ENCODE measurements at places on chromosomes 2 and 18.

GRCh38 chr2:160278879-160279177 is 78.8 kb upstream of the ITGB6 start:
- DNase-seq: no peak

DNA sequence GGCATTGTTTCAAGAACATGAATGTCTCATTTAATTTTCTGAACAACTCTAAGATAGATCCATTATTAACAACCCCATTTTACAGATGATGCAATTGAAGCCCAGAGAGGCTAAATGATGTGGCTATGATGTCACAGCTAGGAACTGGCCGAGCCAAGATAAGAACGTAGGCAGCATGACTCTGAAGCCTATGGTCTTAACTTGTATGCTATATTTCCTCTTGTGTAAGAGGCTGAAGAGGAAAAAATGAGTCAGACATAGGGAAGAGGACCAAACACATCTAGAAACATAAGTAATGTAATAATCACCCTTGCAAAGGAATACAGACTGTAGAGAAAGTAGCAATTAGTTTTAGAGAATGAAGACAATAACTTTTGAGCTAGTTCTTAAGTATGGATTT is 416.8 kb downstream of the FIGN start:
- no peak for DNase-seq

DNA sequence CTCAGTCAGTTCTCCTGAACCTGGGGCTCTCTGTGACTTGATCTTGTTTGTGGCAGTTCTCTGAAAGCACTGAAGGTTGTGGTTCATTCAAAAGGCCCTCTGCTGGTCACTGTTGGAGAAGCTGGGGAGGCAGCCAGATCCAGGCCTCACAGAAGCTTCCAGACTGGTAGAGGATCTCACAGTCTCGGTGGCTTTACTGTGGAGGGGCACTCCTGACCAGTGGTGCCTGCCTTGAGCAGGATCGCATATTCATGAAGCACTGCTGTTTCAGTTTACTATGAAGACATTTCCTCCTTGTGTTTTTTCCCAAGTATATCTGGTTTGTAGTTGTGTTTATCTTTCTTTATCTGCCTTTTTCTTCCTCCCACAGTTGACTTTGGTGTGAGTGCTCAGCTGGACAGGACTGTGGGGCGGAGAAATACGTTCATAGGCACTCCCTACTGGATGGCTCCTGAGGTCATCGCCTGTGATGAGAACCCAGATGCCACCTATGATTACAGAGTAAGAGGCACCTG is 133.9 kb downstream of the MAP4K4 start:
- no peak for DNase-seq

DNA sequence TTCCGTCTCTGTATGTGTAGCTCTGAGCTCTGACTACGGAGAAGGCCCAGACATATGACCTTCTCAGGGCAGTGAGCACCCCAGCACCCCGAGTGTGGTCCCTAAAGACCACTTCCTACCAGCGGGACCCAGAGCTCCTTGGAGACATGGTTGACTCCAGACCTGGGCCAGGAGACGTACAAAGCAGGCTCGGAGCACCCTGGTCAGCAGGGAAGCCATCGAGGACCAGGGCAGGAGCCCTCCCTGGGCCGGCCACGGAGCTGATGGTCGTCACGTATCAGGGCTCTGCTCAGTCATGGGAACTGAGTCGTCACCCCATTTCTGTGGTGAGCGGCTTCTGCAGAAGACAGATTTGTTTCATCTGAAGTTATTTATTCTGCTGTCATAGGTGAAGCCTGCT is 12.8 kb upstream of the NEU4 start:
- DNase-seq: no peak

- DNase-seq: no peak
These were observed 95.3 kb upstream of the ASB18 start for GRCh38 chr2:236359426-236360045.

- DNase-seq: no peak
These were observed 28.1 kb downstream of the PIK3C3 start for GRCh38 chr18:41982942-41983660.

GRCh38 chr2:65576861-65577601 is 144.6 kb upstream of the SPRED2 start:
- peak; percentile 90 for DNase-seq

DNA sequence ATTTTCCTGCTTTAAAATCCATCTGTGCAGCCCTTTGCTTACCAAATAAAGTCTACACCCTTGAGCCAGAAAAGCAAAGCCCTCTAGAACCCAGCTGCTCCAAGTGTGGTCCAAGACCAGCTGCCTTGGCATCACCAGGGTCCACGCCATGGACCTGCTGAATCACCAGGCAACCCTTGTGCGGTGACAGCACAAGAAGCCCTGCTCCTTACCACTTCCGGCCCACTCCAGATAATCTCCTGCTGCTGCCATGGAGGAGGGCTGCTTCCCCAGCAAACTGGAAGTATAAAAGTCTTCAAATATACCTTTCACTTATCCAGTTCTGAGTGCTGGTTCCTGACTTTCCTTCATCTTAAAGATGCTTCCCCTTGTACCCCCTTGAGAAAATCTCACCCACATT is 106.0 kb upstream of the PKDCC start:
- no peak for DNase-seq

DNA sequence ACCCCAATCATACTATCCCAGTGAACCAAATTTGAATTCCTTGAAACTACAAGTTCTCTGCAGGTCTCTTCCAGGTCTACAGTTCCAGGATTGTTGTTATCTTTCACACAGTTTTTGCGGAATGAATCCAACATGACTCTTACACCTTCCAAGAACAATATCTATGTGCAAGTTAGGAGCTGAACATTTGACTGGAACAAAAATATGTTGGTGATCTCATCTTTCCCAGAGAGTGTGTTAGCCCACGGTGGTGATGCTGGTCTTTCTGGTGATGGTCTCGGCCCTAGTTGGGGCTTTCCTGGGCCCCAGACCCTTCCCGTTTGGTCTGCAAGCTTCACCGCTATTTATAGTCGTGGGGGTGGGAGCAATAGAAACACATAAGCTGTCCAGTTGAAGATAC is 173.7 kb downstream of the TPGS2 start:
- DNase-seq: no peak

- DNase-seq: no peak
These were observed 6.1 kb downstream of the SOS1 start for GRCh38 chr2:39114771-39115170.

DNA sequence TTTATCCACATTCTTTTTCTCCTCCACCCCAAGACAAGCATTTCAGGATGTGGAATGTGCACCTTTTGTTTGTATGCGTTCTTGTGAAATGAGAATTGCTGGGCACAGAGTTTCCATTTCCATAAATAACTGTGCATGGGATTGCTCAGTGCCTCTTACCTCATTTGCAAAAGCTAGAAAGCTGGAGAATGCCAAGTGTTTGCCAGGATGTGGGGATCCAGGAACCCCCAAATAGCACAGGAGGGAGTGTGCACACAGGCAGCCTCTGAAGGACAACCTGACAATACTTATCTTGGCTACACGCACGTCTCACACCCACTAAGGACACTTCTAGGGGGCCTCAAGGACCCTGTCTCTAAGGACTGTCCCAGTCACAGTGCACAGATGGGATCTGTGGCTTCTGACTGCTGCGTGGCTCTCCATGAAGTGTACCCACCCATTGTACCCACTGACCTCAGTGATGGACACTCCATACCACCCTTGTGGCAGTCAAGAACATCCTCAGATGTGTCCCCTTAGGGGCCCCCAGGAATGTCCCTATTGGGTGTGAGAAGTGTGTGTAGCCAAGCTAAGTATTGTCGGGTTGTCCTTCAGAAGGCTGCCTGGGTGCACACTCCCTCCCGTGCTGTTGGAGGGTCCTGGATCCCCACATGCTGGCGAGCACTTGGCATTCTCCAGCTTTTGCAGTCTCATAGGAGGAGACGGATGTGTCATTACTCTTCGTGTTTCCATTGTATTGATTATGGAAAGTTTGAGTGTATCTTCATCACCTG is 38.4 kb downstream of the CAPN13 start:
- no peak for DNase-seq

DNA sequence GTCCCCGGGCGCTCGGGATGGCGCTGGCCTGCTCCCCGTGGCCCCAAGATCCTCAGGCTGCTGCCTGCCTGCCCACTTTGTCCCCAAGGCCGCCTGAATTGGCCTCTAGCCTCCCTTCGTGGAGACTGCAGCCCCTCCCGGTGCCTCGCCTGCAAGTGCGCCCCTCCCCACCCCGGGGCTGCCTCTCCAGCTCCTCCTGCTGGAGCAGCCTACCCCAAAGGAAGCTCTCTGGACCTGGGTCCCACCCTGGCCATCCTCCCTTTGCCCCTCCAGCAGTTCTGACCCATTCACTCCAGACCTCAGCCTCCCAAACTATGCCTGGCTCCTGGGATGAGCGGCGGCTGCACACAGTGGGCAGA is 6.2 kb downstream of the ESPNL start:
- DNase-seq: no peak

GRCh38 chr2:151241224-151241623 is 20.4 kb downstream of the RBM43 start:
- DNase-seq: no peak

DNA sequence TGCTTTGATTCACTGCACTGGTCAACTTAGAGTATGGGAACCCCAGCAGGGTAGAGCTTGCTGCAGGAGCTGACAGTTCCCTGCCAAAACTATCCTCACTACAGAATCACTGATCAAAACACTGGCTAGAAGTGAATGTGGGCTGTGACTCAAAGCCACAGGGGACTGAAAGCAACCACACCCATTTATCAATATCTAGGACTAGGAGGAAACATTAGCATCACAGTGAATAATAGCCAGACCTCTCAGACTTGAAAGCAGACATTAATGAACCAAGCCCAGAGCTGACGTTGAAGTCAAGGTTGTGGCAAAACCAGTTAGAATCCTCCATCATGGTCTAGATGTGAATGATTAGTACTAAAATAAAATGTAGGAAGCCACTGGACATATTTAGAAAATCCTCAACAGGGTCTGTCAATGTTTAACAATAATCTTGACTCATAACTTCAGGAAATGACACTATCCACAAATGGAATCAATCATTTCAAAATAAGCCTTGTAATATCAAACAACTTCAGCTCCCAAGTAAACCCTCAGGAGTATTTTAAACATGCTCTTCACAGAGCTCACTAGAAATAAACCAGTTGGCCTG is 131.4 kb downstream of the CDH20 start:
- DNase-seq: peak; percentile 17

DNA sequence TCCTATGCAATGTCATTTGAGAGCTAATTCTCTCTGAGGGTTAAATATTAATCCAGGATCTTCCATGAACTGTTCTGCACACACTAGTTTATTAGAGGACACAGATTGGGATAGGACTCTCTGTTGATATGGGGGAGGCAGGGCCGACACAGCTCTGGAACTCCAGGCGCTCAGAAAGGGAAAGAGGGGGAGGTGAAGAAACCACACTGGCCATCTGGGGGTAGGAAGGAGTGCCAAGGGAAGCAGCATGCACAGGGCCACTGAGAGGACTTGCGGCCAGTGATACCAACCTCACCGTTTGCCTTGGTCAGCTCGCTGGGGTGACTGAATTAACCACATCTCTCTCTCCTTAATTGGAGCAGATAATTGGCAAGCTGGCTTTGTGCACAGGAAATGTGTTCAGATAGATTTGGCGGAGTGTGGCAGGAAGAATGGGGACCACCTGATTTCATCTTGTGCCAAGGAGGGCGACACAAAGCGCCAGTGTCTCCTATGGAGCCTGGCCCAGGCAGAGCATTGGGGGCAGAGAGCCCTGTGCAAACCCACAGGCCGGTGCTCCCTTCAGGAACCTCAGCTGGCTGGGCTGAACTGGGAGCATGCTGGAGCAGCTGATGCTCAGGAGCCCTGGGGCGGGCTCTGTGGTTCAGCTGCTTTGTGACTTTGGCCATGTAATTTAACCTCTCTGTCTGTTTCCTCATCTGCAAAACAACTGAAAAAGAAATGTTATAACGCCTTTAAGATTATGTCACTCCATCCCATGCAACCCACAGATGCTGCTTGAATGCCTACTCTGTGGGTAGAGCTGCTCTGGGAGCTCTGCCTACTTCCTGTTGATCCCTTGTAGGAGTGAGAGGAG is 114.7 kb upstream of the STON1 start:
- no peak for DNase-seq

GRCh38 chr2:201618744-201619662 is 24.3 kb downstream of the TMEM237 start:
- peak; percentile 48 for DNase-seq

DNA sequence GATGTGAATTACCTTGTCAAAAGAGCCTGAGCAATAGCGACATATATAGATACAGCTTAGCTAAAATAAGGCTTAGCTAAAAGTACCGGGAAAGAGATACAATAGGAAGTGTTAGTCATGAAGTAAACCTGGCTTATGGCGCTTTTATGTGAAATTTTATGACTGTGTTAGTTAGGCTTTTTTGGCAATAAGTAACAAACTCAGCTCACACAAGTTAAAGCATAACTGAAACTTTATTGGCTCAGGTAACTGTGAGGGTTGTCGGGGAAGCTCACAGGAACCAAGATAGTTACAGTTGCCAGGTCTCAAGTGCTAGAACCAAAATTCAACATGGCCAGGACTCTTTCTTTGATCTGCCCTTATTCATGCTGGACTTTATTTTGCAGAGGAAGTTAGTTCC is 925.0 kb upstream of the GYPC start:
- DNase-seq: no peak

DNA sequence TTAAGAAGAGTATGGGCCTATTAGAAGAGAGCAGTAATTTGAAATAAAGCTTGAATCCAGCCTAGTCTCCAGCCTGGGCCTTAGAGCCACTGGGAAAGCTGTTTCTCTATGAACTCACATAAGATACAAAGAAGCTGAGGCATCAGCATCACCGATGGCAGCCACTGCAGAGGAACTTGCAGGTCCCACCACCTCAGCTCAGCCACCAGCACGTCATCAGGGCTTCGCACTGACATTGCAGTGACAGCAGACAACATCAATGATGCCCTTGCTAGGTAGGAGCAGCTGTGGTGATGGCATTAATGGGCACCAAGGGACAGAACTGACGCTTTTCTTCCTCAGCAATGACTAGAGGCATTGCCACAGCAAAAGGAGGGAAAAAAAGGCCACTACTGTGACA is 67.7 kb upstream of the CDC42EP3 start:
- no peak for DNase-seq

GRCh38 chr2:7010391-7011054 is 93.3 kb downstream of the RNF144A start:
- peak; percentile 86 for DNase-seq

GRCh38 chr2:70496819-70497218 is 56.8 kb downstream of the TGFA start:
- DNase-seq: no peak

- DNase-seq: no peak
These were observed 1889.7 kb upstream of the CELF4 start for GRCh38 chr18:39455285-39455684.

- DNase-seq: no peak
These were observed 241.0 kb downstream of the LRP1B start for GRCh38 chr2:141889788-141890187.

DNA sequence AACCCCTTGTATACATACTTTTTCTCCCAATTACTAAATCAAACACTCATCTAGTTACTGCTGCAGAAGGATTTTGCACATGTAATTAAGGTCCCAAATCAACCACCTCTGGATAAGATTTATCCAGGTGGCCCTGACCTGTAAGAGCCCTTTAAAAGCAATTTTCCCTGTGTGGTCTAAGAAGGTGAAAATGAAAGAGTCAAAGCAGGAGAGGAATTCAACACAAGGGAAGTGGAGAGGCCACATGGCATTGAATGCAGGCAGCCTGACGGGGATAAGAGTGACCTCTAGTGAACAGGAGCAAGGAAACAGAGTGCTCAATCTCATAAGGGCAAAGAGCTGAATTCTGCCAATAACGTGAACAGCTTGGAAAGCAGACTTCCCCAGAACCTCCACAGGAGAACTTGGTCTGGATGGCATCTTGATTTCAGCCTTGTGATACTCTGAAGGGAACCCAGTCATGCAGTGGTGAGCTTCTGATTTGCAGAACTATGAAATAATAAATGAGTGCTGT is 27.2 kb downstream of the PPP3R1 start:
- no peak for DNase-seq
